NCI-H1436 (cell line): ENCODE measurements at places on chromosomes 16 and 17.

DNA sequence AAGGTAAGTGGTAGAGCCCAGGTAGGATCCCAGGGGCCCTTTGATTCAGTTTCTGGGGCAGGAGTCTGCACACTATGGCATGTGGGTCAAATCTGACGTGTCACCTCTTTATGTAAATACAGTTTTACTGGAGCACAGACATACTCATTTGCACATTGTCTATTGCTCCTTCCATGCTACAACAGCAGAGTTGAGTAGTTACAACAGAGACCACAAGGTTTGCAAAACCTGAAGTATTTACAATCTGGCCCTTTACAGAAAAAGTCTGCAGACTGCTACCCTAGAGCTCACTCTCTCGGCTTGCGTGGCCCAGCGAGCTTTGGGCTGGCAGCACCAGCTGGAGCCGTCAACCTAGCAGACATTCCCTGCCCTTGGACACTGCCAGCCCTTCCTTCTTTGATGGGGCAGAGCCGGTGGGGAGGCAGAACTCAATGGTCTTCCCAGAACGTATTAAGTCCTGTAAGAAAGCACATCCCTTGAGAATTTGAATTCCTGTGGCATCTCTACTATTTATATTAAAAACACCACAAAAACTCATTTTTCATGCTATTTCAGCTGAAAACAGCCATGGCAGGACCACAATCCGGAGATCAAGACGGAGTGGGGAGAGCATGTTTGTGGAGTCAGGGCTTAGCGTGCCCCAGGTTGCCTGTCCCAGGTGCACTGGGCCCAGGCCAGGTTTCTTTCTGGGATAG, 133.1 kb upstream of the NUDT7 start:
- no peak for DNase-seq

GRCh38 chr17:44772308-44773045, 13.7 kb downstream of the ADAM11 start:
- DNase-seq: no peak

DNA sequence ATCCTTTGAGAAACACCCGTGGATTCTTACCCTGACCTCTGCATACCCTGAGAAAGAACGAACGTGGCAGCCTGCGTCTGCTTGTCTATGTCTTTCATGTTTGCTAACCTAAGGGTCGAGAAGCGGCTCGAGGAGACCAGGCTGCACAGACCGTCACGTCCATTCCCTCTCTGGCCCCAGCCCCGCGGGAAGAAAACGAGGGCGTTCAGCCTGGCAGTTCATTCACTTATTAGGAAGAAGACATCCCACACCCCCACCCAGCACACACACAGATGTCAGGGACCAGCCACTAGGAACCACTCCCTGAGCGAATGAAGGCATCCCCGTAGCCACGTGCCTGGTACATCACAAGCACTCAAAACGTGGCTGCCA, 655 bp upstream of the MTHFSD start:
- no peak for DNase-seq

DNA sequence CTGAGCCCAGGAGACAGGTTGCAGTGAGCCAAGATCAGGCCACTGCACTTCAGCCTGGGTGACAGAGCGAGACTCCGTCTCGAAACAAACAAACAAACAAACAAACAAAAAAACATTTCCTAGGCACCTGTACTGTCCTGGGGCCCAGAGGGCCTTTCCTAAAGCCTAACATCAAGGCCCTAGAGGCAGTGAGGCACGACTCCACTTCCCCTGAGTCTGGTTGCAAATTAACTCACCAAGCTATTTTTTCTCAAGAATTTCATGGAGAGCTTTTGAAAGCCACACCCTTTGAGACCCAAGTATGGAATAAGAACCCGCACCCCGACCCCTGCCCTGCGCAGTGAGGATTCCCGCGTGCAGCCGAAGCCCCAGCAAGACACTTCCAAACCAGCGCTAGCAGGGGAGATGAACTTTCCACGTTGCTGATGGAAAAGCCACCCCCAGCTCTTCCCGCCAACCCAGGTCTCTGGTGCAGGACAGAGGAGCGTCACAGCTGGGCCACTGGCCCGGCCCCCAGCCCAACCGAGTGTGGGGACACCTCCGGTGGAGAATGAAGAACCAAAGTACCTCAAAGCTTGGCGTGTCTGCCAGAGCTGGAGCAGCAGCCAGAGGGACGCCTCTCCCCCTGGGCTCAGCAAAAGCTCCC, 1.2 kb downstream of the CHST5 start:
- DNase-seq: no peak

- DNase-seq: no peak
Measured at GRCh38 chr17:57605675-57606105, 139.4 kb downstream of the CCDC182 start.

DNA sequence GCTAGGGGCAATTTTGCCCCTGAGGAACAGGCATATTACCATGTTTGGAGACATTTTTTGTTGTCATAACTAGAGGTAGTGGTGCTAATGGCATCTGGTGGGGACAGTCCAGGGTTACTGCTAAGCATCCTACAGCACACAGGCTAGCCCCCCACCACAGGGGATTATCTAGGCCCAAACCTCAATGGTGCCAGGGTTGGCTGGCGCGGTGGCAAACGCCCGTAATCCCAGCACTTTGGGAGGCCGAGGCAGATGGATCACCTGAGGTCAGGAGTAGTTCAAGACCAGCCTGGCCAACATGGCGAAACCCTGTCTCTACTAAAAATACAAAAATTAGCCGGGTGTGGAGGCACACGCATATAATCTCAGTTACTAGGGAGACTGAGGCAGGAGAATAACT, 15.2 kb downstream of the C1QTNF1 start:
- no peak for DNase-seq

GRCh38 chr17:30377574-30378240, 1.0 kb upstream of the CPD start:
- DNase-seq: no peak

- no peak for DNase-seq
Measured at GRCh38 chr17:50154604-50155003, 4.1 kb upstream of the PPP1R9B start.

- no peak for DNase-seq
Measured at GRCh38 chr16:56911771-56912571, 20.0 kb upstream of the HERPUD1 start.

- DNase-seq: peak; percentile 91
Measured at GRCh38 chr17:44137891-44138709, 3.6 kb upstream of the HROB start.

- DNase-seq: no peak
Measured at GRCh38 chr16:84778720-84779119, 41.1 kb upstream of the CRISPLD2 start.

GRCh38 chr16:83973077-83973476, 5.0 kb downstream of the NECAB2 start:
- DNase-seq: no peak

DNA sequence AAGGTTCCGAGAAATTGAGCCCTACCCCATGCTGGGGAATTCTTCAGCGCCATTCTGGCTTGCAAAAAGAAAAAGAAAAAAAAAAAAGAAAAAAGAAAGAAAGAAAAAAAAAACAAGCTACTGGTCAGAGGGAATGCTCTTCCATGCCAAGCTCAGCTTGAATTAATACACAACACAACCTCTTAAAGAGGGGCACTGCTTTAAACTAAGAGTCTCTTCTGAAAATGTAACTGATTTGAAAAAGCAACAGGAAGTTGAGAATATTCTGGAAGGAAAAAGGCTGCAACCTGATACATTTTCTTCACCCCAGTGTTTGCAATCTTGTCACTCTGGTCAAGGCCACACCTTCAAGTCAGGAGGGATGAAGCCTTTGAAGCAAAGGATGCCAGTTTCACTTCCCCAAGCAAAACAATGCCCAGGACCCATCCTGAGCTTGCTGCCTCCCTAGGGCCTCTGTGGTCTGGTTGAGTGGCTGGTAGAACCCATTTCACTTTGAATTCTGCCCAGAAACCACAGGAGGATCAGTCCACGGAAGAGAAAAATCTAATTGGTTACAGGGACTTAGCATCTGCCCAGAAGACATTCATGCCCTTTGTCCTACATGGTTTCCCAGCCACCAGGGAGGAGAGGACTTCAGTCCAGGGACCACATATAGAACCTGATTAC, 389.7 kb downstream of the SOX9 start:
- DNase-seq: no peak

DNA sequence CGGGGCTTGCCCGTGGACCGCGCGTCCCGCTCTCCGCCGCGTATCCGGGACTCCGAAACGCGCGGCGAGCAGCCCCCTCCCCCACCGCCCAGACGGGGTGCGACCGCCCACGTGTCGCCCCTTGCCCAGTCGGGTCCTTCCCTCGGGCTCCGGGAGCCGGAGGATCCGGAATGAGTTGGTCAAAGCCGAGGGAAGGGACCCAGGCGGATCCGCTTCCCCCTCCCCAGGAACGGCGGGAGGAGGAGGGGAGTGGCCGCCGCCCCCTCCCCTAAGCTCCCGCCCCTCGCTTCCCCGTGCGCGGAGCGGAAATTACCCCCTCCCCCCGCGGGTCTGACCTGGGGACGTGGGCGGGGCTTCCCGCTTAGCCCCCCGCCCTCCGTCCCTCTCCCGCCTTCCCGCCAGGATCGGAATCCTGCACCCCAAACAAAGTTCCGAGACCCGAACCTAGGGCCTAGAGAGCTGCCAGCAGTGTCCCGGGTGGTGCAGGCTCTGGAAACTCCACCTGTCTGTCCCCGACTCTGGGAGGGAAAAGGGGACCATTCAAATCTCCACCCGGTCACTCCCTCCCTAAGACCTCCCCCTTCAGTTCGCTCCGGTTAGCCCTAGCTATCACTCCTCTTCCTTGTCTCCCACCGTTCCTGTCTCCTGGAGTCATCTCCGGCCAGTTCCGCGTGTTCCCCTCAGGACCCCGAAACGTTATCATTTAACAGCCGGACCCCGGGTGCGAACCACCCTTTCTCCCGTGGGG, 1.0 kb upstream of the IGF2BP1 start:
- DNase-seq: no peak

DNA sequence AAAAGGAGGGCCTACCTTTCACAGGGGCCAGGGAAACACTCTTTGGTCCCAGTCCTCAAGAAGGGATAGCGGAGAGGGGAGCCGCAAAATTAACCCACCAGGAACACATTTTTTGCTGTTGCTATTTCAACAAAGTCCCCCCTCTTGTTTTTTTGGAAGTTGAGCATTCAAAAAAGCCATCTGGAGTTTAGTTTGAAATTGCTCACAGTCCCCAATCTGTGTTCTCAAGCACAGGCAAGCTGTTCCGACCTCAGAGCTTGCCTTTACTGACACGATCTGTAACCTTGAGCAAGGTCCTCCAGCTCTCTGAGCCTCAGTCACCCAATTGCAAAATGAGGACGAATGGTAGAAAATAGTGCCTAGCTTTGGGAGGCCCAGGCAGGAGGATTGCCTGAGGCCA, 131.1 kb downstream of the ZNF423 start:
- DNase-seq: no peak

- DNase-seq: no peak
Measured at GRCh38 chr17:42132941-42133340, 10.3 kb downstream of the HSPB9 start.

DNA sequence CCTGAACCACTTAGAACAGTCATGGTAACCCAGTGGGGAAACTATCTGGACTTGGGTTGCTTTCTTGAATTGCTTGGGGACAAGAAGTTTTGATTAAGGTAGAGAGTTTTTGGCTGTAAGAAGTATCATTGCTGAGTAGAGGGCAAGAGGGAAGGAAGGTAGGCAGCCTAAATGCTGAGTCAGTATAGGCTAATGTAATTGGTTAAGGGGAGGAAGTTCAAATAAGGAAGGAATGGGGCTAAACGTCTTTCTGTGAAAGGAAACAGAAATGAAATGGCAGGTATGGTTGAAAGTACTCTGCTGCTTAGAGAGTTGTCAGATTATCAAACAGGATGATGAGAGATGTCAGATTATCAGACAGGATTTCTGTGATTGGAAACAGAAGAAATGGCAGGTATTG, 20.3 kb downstream of the KPNB1 start:
- DNase-seq: no peak

GRCh38 chr17:58536542-58536941, 22.1 kb upstream of the MTMR4 start:
- DNase-seq: no peak

GRCh38 chr17:74337834-74338500, 11.9 kb downstream of the KIF19 start:
- peak; percentile 34 for DNase-seq

- DNase-seq: no peak
Measured at GRCh38 chr17:15395091-15395490, 53.7 kb upstream of the TEKT3 start.

GRCh38 chr17:11388054-11388453, 147.0 kb downstream of the SHISA6 start:
- no peak for DNase-seq

GRCh38 chr17:37138571-37139120, 189.9 kb downstream of the AATF start:
- DNase-seq: no peak

DNA sequence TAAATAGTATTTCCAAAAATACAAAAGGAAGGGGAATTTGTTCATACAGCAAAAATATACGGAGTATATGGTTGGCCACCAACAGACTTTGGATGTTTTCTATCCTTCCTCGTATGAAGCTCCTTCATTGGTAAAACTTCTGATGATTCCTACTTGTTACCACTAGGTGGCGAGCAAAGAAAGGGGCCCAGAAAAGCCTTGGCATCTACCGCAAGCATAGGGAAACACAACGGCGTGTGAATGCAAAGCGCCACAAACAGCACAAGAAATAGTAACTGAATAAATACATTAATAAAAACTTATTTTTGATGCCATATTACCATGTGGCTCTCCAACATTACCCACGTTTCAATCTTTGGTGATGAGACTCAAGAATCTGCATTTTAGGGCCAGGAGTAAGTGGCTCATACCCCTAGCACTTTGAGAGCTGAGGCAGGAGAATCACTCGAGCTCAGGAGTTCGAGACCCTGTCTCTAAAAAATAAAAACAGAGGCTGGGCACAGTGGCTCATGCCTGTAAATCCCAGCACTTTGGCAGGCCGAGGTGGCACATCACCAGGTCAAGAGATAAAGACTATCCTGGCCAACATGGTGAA, 34.5 kb downstream of the YWHAE start:
- DNase-seq: peak; percentile 79

- DNase-seq: no peak
Measured at GRCh38 chr17:32512328-32512727, 25.5 kb downstream of the CDK5R1 start.

DNA sequence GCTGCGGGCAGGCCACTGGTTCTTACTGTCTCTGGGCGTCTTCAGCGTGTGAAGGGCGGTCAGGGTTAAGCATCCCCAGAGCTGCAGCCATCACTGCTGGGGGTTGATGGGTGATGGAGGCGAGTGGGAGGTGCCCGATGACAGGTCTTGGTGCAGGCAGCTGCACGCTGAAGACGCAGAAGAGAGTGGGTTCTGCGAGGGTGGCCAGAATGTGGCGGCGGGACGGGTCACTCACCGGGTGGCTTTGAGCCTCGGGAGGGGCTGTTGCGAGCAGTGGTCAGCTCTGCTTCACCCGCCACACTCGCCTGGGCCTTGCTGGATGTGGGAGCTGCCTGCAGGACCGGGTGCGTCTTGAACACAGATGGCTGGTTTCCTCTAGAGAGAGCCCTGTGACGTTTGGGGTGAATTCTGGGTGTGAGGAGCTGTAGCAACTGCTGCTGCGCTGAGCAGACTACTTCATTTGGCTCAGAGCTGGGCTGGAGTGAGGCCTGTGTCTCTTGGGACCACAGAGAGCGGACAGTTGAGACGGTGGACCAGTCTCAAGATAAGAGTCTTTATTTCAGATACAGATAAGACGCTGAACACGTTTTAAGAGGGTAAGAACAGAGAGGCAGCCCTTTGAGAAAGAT, 44.6 kb upstream of the ZNF750 start:
- DNase-seq: no peak
